Activated T-helper 17 cell treated with anti-CD3 and anti-CD28 coated beads, Interleukin-2, amount 50 U/mL, for 72 hours (primary cell): ENCODE measurements at places on chromosomes 16 and 17. TPM values are rescaled to one million over a fixed set of nuclear protein-coding genes. Genes with fewer than 3 reads are reported as not detected.

TNFRSF17 gene
- not detected for total RNA-seq

OR3A3 gene
- not detected for total RNA-seq

GPS1 gene
- 97.2 TPM for total RNA-seq

FDXR gene
- total RNA-seq: 58.4 TPM

CCL18 gene
- not detected for total RNA-seq

OR1D5 gene
- total RNA-seq: not detected

INPP5K gene
- 30.4 TPM for total RNA-seq

UBE2G1 gene
- 40.6 TPM for total RNA-seq

MEOX1 gene
- total RNA-seq: 3.3 TPM

SEZ6L2 gene
- total RNA-seq: 0.56 TPM

LRRC37A gene
- 1.8 TPM for total RNA-seq

CENPV gene
- 43.5 TPM for total RNA-seq

PIGQ gene
- total RNA-seq: 28.0 TPM

TEKT1 gene
- not detected for total RNA-seq

FBXW10 gene
- total RNA-seq: 0.78 TPM

ADAP2 gene
- not detected for total RNA-seq

FNDC8 gene
- total RNA-seq: not detected

MIS12 gene
- total RNA-seq: 24.1 TPM

GPR142 gene
- not detected for total RNA-seq

KRTAP4-3 gene
- total RNA-seq: not detected

RAB26 gene
- 0.28 TPM for total RNA-seq

ABCC1 gene
- 78.0 TPM for total RNA-seq

MPP3 gene
- total RNA-seq: 0.58 TPM

BMERB1 gene
- total RNA-seq: 7.0 TPM

UNC45B gene
- not detected for total RNA-seq

TMEM220 gene
- total RNA-seq: 0.41 TPM

MT1H gene
- not detected for total RNA-seq

PRAC2 gene
- total RNA-seq: not detected

CYBA gene
- 242 TPM for total RNA-seq

CDT1 gene
- 96.6 TPM for total RNA-seq

OR1A1 gene
- total RNA-seq: not detected

ADCY9 gene
- 9.4 TPM for total RNA-seq

RASD1 gene
- total RNA-seq: 1.3 TPM

ATP1B2 gene
- 0.06 TPM for total RNA-seq

IL17C gene
- total RNA-seq: 0.42 TPM

TP53TG3B gene
- total RNA-seq: not detected

GUCY2D gene
- 0.77 TPM for total RNA-seq

TP53TG3 gene
- total RNA-seq: not detected

CDR2L gene
- 1.2 TPM for total RNA-seq
